GM12891 (cell line): ENCODE measurements at places on chromosomes 7 and 10.

DNA sequence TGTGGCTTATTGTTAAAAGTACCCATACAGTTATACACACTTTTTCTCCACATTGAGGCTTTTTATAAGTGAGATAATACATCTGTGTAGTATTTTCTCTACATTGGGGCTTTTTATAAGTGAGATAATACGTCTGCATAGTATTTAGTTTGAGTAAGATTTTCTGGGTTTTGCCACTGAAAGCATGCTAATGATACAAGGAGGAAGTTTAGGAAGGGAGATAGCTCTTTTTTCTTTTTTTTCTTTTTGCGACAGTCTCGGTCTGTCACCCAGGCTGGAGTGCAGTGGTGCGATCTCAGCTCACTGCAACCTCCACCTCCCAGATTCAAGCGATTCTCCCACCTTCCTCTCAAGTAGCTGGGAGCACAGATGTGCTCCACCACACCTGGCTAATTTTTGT is 13.3 kb downstream of the FAM107B start:
- no peak for DNase-seq

DNA sequence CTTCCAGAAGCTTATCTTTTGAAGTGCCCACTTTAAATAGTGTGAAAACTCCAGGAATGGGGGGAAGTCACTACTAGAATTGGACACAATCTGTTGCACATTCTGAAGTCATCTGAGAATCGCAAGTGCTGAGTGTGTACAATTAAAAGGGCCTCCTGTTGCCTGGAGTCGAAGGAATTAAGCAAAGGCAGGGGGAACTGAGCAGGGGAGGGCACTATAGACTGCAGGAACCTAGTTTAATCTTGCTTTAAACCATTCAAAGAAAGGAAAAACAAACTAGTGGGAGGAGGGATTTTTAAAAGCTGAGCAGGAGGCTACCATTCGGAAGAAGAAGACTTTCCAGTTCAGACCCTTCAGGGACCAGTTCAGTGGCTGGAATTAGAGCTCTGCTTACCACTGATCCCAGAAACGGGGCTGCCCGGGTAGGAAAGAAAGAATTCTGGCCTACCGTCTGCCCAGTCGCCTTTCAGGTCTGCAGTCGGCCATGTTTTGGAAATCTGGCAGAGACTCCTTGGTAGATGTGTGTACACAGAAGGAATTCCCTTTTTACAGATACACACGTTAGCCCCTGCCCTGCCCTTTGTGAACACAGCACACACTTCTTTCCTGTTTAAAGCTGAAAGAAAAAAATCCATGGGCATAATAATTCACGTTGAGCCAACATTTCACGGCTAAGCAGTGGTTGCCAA is 610.6 kb upstream of the FOXK1 start:
- DNase-seq: no peak

- DNase-seq: no peak
Observed at GRCh38 chr10:96133135-96133534, 3.0 kb downstream of the ZNF518A start.

DNA sequence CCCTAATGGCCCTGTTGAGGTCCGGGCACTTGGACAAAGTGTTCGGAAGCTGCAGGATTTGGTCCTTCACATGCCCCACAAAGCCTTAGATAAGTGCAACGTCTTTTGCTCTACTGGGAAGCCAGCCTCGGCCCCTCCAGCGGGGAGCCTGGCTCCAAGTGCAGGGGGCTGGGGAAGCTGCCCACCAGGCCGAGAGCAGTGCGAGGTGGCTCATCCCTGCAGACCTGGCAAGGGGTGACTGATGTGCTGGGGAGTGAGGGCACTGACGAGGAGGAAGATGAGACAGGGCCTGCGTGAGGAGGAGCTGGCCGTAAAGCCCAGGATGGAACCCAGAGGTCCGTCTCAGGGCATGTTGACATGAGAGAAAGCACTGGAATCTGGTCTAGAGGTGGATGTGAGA is 135.8 kb upstream of the NPS start:
- DNase-seq: no peak

- no peak for DNase-seq
Observed at GRCh38 chr7:131652934-131653333, 96.5 kb upstream of the PODXL start.
